ENCODE measurements at places on chromosomes 11 and 22.

DNA sequence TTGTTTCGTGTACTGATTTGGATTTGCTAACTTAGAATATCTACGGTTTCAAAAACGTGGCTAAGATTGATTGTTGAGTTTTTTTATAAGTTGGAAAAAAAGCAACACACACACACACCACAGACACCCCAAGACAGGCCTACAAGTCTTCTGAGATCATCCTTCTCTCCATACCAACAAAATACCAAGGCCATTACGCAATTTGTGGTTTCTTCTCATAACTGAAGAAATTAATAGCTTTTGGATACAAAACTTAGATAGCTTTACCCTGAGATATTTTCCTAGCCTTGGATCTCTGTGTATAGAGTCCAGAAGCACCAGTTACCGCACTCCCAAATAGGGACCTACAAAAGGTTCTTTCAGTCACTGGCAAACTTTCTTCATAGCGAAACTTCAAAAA lies 113.6 kb downstream of the SIK3 start:
- no peak for DNase-seq

GRCh38 chr11:11808992-11809615 lies 32.7 kb upstream of the USP47 start:
- DNase-seq = no peak

DNA sequence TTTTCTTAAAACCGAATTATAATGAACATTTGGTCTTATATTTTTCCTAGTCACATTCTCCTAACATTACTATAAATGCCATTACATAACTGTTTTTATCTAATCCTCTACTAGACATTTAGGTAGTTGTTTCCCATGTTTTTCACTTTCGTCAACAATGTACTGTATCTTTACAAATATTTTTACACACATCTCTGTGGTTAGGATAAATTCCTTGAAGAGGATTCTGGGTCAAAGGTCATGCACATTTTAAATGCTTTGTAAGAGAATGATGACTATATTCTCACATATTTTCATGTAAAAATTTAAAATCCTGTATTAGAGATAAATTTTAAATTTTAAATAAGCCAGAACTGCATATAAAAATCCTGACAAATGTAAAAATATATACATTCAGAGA lies 61.3 kb upstream of the CLNS1A start:
- DNase-seq = no peak

DNA sequence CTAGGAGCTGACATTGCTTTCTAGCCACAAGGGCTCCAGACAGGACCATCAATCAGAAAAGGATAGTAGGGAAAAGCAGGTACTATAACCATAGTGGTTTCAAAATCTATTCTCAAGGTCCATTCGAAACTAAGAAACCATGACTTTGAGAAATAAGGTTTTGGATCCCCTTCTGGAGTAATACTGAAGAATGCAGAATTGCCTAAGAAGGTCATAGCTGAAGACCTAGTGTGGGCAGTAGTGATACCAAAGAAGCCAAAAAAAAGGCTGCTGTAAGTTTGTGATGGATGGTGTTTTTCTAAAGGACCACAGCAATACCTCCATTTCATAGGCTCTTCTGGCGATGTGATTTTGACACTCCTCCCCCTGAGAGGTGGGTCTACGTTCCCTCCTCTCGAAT lies 163.1 kb downstream of the MAML2 start:
- DNase-seq = no peak

- no peak for DNase-seq
These were observed 20.1 kb downstream of the TMEM218 start for GRCh38 chr11:125091247-125091876.

DNA sequence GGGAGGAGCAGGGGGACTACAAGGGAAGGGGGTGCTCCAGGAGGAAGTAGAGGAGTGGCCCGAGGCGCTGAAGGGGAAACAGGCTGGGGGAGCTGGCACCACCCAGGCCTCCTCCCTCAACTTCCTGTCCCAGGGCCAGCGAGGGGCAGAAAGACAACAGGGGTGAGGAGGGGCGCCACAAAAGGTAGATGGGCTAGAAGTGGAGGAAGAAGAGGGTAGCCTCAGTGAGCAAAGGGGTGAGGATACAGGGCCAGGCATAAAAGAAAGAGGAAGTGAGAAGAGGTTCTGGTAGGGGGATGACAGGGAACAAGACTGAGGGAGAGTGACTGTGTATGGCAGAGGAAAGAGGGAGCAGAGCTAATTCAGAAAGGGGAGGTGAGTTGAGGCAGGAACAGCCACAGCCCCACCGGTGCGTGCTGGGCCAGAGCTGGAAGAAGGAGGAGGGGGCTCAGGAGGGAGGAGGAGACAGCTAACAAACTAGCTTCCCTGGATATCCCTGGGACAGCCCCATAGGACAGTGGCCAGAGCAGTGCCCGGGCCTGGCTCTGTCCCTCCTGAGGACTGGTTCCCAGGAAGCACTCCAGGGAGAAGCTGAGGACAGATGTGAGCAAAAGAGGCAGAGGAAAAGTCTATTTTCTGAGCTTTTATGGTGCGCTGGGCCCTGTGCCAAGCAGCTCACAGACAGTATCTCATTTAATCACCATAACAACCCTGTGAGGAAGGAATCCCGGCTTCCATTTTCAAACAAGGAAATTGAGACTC lies 8.5 kb downstream of the DCHS1 start:
- peak; percentile 29 for DNase-seq

GRCh38 chr11:83168756-83169155 lies 11.8 kb downstream of the PCF11 start:
- no peak for DNase-seq

- DNase-seq = no peak
These were observed 100.3 kb upstream of the PITPNB start for GRCh38 chr22:28019360-28019759.

GRCh38 chr11:73445980-73446379 lies 69.8 kb downstream of the RELT start:
- no peak for DNase-seq

DNA sequence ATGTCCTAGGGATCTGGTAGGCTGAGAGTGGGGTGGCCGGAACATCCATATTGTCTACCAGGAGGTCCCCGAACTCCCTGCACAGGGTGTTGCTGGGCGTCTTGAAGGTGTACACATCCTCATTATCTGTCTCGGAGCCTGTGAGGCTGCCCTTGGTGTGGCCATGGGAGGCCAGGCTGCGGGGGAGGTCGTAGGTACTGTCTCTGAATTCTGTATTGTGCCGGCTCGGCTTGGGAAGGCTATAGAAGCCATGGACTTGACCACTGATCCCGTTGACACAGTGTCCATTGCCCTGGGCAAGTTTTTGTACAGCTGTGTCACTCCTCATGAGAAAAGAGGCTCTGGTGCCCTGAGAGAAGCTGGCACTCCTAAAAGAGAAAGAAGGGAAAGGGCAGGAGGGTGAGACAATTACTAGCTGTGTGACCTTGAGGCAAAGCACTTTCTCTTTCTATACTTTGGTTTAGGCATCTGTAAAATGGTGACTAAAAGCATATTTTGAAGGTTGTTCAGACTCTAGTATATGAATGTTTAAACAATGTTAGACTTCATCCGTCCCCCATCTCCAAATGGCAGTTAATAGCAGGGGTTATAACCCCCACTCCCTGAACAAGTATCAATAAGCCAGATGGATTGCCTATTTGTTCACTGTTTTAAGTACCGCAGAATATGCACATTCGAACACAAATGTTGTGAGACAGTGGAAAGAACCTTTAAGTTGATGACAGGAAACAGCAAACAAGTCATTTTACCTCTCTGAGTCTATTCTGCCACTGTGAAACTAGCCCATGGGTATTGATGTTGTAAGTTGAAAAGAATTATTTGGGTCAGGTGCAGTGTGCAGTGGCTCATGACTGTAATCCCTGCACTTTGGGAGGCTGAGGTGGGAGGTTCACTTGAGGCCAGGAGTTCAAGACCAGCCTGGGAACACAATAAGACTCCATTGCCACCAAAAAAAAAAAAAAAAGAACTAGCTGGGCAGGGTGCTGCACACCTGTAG lies 38.3 kb downstream of the USP35 start:
- DNase-seq = no peak

Data from stimulated activated CD4-positive, alpha-beta T cell treated with anti-CD3 and anti-CD28 coated beads, Interleukin-12 subunit alpha, Interleukin-12 subunit beta, amount 100 ng/mL, for 4 hours (primary cell).